ENCODE measurements at places on chromosomes 3 and 15. TPM values are rescaled to one million over a fixed set of nuclear protein-coding genes. Genes with fewer than 3 reads are reported as not detected.

GRCh38 chr3:141655801-141656200, 82.3 kb upstream of the RNF7 start:
- DNase-seq = no peak

- no peak for DNase-seq
These were observed 187.5 kb downstream of the SPATA16 start for GRCh38 chr3:172953571-172953970.

DNA sequence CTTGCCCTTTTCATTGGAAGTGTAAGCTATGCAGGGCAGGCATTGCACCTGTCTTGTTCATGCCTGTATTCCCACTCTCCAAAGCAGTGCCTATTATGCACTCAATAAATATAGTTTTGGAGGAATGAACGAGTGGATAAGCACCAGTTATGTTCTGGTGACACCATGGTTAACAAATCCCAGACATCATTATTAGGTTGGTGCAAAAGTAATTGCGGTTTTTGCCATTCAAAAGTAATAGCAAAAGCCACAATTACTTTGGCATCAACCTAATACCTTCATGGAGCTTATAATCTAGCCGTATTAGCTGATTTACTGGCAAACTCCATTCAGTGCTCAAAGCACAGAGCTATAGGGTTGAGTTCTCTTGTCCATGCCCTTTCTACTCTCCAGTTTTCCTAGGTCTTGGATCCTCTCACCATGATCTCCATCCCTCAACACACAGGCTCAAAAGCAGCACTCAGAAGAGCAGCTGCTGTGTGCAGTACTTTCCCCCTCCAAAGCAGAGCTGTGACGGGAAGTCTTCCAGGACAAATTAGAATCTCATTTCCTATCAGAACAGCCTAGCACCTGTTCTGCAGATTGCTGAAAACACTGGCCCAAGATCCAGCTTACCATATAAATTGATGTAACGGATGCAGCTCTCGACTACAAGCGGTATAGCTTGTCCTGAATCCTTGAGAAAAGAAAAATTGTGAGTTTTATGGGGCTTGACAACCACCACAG, 63.2 kb upstream of the RAD18 start:
- no peak for DNase-seq

GRCh38 chr15:78624651-78625590, 4.1 kb upstream of the CHRNA3 start:
- DNase-seq = no peak

DNA sequence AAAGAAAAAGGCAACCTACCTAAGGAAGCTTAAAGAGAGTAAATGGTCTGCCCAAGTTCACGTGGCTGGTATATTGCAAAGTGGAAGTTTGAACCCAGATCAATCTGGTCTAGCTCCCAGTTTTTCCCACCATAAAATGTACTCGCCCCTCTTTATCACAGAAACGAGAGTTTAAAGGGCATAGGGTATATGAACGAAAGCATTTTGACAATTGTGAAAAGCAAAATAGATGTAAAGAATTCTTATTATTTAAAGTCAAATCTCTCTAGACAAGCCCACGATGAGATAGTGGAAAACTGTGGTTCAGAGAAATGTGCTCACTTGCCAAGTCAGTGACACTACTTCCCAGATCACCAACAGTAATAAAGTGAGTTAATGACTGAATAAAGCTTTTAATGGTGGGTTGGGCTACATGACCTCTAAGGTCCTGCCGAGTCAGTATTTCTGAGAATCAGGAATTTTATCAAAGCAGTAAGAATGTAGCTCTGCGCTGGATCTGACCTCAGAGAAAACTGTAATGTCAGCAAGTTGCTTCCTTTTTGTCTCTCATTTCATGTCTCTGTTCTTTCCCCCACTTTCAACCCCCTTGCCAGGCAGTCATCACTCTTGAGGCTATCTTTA, 23.3 kb upstream of the NEO1 start:
- DNase-seq = no peak

GJD2 gene
- polyA plus RNA-seq = not detected

KCNMB2 gene
- not detected for polyA plus RNA-seq

NOX5 gene
- polyA plus RNA-seq = 0.39 TPM

GOLGA6L7 gene
- polyA plus RNA-seq = 0.52 TPM

TEX55 gene
- not detected for polyA plus RNA-seq
